Nucleus accumbens (tissue), 56 donors: ENCODE measurements at places on chromosomes 16 and 17.

- DNase-seq: no peak
Observed at GRCh38 chr17:76997981-76998531, 129.9 kb downstream of the MGAT5B start.

GRCh38 chr16:60945225-60945624 is 1091.0 kb downstream of the CDH8 start:
- DNase-seq: no peak

GRCh38 chr17:68378268-68379176 is 78.8 kb downstream of the WIPI1 start:
- peak; percentile 40 for DNase-seq

DNA sequence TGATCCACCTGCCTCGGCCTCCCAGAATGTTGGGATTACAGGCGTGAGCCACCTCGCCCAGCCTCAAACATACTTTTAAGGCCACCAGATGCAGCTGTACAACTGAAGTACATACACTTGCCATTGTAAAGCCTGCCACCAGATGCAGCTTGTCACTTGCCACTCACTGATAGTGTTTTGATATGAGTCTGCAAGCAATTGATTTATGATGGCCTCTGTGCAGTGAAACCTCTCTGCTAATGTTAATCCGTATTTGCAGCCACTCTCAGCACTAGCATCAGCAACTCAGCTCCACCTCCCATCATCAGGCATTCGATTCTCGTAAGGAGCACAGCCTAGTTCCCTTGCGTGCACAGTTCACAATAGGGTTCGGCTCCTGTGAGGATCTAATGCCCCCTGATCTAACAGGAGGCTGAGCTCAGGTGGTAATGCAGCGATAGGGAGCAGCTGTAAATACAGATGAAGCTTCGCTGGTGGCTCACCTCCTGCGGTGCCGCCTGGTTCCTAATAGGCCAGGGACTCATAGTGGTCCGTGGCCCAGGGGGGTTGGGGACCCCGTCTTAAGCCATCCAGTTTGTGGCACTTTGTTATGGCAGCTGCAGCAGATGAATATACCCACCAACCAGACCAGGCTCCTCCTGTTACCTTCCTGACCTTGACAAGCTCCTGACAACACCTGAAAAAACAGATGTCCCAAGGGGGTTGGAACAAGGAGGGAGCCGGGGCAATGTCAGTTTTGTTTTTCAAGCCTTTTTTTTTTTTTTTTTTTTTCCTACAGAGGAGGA is 1.3 kb upstream of the HERPUD1 start:
- no peak for DNase-seq

DNA sequence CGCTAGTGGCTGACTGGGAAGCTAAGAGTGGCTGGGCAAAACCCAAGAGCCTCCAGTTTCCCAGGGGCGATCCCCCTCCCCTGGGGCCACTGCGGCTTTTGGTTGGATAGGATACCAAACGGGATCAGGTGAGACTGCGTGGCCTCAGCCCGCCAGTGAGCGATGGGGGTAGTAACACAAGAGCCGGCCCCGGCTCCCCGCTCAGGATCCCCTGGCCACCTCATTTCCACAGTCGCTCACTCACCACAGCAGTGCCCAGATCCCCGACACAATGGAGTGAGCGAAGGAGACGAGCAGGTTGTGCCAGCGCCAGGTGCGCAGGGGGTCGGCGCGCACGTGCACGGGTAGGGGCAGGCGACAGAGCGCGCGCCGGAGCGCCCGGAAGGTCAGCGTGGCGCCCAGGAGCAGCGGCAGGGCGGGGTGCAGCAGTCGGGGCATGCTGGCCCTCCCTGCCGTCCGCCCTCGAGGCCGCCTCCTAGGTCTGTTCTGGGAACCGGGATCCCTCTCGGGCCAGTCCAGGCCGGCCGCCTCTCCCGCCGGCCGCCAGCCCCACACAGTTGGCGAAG is 290 bp downstream of the TLCD1 start:
- DNase-seq: peak; percentile 39
